ENCODE measurements at places on chromosomes 4 and X.

- no peak for DNase-seq
These were observed 6.6 kb downstream of the MGST2 start for GRCh38 chr4:139672215-139672614.

- DNase-seq = peak; percentile 18
These were observed 3.8 kb upstream of the GUCY2F start for GRCh38 chrX:109485470-109486340.

GRCh38 chrX:112991801-112992200 lies 151.2 kb upstream of the AMOT start:
- DNase-seq = no peak

DNA sequence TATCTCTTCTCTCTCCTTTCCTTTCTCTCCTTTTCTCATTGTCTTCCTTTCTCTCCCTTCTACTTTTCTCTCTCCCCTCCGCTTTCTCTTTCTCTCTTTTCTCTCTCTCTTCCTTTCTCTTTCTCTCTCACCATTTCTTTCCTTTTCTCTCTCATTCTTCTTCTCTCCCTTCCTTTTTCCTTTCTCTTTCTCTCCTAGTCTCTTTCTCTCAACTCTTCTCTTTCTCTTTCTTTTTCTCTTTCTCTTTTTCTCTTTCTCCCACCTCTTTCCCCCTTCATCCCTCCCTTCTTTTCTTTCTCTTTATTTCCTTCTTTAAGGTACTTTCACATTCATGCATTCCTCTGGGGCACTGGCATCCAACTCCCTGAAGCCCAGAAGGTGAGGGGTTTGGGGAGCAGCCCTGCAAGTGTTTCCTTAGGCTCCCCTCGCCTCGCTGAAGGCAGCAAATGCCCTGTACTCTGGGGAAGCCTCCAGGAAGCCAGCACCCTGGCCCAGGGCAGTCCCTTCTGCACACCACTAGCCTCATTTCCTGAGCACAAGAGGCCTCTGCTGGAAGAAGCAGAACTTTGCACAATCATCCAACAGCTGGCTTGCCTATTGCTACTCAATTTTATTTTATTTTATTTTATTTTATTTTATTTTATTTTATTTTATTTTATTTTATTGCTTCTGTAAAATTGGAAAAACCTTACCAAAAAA lies 124.2 kb downstream of the NFKB1 start:
- no peak for DNase-seq

DNA sequence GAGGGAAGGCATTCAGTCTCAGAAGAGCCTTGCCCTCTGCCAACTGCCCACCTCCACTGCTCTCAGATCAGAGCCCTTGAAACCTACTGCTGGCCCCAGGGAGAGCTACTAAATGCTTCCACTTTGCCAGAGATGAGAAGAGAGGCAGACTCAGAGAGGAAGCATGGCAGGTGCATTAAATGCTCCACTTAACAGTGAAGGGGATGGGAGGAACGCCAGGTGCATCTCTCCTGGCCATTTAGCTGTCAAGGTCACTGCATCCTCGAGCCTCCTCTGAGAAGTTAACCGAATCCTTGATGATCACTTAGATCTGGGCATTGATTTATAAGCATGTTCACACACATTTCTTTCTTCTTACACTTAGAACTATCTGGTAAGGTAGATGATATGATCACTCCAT lies 15.0 kb downstream of the TRPC5 start:
- DNase-seq = no peak

DNA sequence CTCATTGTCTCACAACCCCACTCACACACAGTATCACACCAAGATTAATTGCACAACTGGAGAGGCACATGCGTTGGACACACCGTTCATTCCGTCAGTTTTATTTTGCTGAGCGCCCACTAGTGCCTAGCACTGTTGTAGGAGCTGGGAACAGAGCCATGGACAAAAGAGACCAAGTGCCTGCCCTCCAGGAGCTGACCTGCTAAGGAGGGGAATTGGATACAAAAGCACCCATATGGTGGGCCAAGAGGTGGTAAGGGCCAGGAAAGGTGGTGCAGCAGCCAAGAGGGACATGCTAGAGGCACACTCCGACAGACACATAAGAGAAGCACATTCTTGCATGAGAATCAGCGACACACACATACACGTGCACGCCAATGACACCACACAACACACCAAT lies 705 bp upstream of the CRMP1 start:
- no peak for DNase-seq

DNA sequence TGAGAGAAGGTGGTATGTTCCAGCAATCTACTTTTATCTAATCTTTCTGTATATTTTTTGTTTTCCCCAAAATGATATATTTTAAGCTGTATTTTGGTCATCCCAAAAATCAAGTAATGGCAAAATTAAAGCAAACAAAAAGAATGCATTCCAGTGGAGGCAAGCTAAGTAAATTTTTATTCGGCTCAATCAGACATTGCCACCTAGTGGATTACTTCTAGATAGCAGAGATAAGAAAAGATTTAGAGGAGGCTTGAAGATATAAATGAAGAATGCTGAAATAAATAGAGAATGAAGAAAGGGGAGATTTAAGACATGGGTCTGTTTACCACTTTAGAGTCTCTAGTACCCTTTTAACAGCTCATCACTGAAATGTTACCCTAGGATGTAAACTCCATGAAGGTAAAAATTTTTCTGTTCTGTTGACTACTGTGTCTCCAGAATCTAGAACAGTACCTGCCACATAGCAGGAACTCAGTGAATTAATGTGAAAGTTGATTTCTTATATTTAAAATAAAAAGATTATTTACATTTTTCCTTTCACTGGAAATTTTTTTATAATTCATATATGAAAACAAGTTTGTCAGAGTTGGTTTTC lies 110.9 kb upstream of the ANK2 start:
- peak; percentile 29 for DNase-seq

DNA sequence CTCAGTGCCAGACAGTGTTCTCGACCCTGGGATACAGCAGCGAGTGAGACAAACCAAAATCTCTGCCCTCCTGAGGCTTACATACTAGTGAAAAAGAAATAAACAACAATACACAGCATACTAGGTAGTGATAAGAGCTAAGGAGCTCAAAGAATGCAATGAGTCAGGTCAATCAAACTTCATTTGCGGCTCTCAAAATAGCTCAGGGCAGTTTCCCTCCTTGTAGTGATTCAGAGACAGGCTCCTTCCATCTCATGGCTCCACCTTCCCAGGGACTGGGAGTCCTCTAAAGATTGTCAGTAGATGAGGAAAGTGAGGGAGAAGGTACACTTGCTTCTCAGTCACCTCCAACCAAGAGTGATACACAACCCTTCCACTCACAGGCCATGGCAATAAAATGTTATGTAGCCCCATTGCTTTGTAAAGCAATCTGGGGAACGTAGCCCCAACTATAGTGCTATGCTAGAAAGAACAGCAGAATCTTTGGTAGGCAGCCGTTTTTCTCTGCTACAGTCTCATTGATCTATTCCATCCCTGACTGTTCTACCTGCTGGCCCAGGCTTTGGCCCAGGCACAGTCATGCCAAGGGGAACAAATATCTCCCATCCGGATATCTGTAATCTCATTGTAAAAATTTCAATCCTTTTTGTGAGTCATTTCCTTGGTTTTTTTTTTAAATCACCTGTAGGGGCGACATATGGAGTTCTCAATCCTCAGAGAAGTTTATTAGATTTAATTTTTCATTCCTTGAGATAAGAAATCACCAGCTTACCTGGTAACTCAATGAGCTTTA lies 183.1 kb upstream of the S100G start:
- peak; percentile 5 for DNase-seq

DNA sequence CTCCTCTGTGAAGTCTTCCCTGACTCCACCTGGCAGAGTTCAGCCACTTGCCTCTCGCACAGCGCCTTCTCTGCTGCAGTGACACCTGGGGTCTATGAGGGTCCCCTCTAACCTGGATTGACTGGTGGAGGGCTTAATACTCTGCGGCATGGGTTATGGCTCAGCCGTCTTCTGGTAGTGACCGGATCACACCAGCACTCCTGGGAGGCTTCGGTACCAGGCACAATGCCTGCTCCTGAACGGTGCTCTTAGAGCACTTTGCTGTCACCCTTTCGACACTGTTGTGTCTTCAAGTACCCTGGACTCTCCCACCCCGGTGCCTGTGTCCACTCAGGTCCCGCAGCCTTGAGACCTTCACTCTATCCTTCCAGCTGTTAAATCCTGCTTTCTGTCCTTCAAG lies 50.0 kb downstream of the C4orf50 start:
- DNase-seq = no peak

DNA sequence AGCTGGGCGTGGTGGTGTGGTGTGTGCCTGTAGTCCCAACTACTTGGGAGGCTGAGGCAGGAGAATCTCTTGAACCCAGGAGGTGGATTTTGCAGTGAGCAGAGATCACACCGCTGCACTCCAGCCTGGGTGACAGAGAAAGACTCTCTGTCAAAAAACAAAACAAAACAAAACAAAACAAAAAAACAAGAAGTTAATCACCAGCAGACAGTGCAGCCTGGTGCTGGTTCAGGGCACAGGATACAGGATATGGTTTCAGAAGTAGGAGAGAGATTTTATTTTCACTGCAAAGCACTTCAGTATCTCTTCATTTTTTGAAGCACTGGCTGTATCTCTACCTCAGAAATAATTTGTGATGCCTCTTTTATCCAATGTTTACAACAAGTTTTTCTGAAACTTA lies 1222.9 kb upstream of the PRKX start:
- no peak for DNase-seq

DNA sequence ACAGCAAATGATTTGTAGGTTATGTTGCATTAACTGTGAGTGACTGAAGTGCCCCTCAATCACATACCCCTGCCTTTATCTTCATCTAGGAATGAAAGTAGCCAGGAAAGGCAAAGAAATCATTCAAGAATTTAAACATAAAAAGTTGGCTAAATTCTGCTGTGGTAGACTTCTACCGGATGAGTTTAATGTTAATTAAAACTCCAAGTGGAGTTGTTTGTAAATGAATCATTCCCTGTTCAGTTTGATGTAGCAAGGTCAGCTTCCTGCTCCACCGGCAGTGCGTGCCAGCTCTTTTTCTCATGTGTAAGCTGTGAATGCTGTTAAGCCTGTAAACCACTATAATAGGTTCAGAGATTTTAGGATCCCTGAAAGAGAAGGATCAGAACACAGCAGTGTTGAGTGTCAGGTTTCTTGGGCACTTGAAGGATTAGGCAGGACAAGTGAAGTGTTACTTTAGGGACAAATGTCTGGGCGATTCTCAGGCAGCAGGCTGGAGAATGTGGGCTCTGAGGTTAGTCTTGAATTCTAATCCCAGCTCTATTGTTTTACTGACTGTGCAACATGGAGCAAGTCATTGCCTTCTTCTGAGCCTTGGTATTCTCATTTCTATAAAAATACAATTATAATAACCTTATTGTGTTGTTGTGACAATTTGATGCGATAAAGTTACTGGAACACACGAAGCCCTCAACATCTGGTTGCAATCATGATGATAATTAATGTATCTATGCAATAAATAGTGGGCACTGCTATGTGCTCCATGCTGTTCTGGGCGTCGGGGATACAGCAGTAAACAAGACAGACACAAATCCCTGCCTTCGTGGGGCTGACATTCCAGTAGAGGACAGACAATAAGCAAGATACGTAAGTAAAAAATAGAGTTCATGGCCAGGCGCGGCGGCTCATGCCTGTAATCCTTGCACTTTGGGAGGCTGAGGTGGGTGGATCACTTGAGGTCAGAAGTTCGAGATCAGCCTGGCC lies 112.0 kb downstream of the SHROOM3 start:
- peak; percentile 39 for DNase-seq

- DNase-seq = no peak
These were observed 185.7 kb downstream of the AMELX start for GRCh38 chrX:11478911-11479310.

DNA sequence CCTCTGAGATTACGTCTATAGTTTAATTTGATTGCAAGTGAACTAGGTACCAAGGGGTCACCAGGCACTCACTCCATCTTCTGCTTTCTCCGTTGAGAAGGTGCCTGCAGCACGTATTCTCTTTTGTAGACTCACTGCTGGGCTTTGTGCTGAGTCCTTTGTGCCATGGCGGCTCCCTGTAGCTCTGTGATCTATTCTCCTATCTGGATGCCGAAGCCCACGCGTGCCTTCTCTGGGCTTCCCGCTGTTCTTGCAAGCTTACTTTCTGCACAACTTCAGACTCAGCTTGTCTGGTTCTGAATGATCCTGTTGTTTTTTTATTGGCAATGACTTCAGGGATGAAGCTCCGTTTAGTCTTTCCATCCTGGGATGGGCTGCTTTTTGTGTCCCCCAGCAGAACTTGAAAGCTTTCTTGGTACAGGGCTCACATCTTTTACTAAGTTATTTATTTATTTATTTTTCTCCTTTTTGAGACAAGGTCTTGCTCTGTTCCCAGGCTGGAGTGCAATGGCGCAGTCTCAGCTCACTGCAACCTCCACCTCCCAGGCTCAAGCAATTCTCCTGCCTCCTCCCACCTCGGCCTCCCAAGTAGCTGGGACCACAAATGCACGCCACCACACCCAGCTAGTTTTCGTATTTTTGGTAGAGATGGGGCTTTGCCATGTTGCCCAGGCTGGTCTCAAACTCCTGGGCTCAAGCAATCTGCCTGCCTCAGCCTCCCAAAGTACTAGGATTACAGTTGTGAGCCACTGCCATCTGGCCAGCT lies 100.9 kb upstream of the NKX1-1 start:
- DNase-seq = no peak

DNA sequence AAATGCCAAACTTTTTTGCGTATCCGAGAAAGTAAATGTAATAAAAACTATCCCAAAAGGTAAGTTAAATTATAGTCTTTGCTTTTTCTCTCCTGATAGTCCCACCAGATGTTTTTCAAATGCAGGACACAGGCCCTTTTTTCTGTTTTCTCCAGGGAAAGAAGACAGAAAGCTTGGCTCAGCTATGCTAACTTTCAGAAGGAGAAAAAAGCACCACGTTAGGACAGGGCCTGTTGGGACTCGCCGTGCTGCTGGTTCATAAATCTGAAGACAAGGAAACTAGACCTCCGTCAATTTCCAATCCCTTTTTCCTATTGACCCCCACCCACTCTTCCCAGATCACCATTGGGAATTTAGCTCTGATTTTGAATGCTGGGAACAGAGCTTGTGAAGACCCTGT lies 220.9 kb upstream of the SFRP2 start:
- no peak for DNase-seq

DNA sequence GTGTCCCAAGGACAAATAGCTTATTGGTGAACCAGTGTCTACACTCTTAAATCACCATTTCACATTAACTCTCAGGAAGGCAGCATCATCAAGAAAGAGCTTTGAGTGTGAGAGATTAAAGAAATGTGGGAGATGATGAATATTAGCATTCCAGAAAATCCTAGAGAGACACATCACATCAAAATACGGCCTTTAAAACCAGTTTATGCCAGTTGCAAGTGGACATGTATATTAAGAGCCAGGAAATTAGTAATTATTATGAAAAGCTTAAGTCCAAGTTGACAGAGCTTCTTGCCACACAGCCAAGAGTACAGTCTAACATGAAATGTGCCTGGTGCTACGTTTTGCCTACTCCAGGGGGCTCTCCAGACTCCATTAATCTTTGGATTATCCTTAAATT lies 503.0 kb upstream of the BOD1L1 start:
- DNase-seq = no peak

DNA sequence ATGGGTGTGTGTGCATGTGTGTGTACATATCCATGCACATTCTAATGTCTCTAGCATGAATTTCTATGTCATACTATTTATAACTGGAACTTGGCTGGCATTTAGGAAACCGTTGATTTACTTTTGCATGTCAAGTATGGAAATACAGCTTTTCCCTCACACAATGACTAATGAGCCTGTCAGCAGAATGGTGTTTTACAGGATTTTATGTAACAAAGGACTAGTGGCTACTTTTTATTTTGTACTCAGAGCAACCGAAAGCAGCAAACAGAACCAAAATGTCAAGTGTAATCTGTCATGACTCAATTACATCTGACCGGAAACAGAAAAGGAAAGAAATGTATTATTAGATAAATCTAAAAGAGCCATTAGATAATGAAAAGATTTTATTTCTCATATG lies 1911.5 kb upstream of the AGA start:
- DNase-seq = no peak

All from urothelium cell line (cell line).